ENCODE measurements at places on chromosomes 7 and 10.

- DNase-seq, result peak; percentile 94
Observed at GRCh38 chr10:30736685-30737232, 107.2 kb upstream of the LYZL2 start.

GRCh38 chr10:23120001-23120934 lies 24.9 kb downstream of the MSRB2 start:
- no peak for DNase-seq

- no peak for DNase-seq
Observed at GRCh38 chr10:132963430-132963960, 21.1 kb upstream of the CFAP46 start.

DNA sequence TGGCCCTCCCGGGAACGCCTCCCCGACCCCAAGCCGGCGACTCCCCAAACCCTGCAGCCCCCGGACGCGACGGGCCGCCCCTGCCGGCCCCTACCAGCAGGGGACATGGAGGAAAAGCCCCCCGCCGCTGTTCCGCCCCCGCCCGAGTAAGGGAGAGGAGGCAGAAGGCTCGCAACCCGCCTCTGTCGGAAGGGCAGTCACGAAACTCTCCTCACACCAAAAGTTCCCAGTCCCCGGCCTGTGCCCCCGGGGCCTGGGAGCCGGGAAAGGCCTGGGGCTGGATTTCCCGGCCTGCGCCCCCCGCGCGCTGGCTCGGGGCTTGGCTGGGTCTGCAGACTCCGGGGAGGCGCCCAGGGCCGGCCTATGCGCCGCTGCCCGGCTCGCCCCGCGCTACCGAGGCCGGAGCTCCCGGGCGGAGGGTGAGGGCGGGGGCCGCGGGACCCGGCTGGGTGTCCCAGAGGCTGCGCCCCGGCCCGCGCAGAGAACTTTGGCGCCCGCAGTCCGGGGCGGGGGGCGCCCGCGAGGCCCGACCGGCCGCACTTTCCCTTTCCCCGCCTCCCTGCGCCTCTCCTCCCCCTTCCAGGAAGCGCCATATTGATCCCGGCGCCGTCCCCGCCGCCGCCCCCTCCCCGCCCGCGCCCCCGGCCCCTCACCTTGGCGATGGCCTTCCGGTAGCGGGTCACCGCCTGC lies 728 bp downstream of the PARD3 start:
- DNase-seq, result no peak

DNA sequence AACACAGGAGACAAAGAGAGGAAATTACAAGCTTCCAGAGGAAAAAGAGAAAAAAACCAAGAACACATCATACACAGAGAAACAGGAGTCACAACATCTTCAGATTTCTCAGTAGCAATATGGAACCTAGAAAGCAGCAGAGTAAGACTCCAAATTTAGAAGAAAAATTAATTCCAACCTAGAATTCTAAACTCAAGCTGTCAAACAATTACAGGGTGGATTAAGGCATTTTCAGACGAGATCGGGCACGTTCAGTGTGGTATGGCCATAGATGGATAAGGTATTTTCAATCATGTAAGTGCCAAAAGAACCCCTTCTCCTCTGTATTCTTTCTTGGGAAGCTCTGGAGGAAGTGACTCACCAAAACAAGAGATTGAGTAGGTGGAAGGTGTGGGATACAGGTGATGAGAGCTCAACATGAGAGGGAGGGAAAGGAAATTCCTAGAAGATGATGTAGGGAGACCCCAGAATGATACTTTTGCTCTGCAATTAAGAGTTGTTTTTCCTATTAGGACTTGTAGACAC lies 51.6 kb downstream of the FAM204A start:
- no peak for DNase-seq

DNA sequence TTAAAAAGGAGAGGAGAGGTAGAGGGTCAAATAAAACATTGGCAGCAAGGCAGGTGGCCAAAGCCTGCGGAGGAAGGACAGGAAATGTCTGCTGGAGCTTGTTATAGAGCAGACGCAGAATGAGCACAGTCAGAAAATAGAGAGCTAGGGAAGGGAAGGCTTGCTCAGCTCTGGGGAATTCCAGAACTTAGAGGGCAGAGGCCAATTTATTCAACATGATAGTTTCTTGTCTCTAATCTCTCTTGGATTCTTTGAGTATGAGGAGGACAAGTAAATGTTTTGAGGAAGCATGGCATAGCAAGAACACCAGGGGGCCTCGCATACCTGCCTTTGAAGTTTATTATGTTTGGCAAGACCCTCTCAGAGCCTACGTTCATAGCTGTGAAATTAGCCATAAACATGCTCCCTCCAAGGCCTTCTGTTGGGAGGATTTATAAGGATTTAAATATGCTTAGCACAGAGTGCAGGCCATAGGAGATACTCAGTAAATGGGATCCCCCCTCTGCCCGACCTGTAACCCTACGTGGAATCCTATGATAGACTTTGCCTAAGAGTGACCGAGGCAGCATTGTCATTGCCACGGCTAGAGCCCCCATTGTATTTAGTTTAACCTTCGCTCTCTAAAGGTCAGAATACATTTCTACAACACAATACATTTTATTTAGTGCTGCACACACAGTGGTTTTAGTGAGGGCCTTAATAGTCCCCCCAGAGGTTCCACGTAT lies 293.9 kb downstream of the CCDC3 start:
- peak; percentile 62 for DNase-seq

DNA sequence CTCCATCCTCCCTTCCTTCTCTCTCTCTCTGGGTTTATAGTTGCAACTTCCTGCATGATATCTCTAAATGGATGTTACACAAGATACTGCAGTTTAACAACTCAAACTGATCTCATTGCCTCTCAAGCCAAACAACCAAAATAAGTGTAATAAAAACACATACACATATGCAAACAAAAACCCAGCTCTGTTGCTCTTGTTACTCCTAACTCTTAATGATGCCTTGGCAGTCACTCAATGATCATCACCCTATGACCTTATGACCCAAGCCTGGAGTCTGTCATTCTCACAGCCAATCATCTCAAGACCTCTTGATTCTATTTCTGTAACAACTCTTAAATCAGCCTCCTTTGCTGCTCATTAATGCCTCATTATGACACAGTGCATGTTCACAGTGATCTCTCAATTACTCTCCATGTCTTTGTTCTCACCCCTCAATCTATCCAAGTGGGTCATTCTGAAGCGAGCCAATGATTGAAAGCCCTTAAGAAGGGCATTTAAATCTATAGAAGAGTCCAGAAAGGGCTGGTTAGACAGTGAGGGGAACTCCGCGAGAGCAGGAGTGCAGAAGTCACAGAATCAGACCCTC lies 210.9 kb downstream of the INHBA start:
- no peak for DNase-seq

- no peak for DNase-seq
Observed at GRCh38 chr7:44824894-44825526, 22.9 kb downstream of the H2AZ2 start.

DNA sequence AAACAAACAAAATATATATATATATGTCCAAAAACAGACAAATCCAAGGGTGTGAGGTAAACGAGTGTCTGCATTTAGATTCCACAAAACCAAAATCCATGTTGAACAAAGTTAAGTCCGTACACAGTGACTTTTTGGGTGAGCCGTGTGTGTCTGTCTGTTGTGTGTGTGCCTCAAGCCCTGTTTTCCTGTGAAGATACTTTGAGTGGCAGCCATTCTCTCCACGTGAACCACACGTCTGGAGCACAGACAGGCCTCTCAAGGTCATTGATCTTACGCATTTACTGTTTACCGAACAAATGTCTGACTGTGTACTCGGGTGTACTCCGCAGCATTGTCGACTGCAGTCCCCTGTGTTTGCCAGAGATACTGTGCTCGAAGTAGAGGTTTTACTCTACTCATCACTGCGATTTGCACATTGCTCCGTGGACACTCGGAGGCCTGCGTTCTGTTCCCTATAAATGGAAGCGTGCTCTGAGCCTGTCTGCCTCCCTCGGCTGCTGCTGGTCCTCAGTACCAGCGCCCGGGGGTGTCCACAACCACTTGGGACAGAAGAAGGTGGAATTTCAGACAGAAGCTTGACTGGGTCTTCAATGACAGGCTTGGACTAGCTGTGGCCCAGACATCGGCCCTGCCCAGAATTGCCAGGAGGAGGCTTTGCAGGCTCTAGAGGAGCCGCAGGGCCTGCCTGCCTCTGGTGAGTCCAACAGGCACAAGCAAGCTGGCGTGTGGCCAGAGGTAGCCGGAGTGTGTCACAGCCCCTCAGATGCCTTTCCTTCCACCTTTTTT lies 22.1 kb downstream of the CYP17A1 start:
- DNase-seq, result no peak

DNA sequence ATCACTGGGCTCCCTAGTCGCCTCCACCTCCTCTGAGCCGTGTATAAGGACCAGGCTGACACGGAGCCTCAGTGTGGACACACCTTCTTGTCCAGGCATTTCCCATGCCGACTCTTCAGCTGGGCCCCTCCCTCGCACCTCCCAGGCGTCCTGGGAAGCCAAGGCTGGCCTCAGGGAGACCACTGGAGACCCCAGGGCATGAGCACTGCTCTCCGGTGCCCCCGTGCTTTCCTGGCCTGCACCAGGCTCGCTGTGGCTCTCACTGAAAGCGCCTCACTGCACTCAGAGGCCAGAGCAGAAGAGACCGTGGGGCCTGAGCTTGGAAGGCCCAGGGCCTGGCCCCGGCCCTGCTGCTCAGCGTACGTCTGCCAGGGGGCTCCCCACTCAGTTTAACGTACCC lies 31.4 kb downstream of the LRRC27 start:
- no peak for DNase-seq

DNA sequence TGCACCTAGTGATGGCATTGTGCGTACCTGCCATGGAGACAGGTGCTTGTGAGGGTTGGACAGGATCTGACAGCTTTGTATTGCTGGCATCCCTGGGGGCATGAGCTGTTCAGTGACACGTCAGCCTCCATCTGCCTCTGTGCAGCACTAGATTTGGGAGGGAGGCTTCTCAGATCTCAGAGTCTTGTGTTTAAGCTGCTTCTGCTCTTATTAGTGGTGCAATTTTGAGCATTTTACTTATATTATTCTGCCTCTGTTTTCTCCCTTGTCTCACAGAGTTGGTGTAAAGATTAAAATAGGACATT lies 5.1 kb downstream of the ARHGAP22 start:
- no peak for DNase-seq

DNA sequence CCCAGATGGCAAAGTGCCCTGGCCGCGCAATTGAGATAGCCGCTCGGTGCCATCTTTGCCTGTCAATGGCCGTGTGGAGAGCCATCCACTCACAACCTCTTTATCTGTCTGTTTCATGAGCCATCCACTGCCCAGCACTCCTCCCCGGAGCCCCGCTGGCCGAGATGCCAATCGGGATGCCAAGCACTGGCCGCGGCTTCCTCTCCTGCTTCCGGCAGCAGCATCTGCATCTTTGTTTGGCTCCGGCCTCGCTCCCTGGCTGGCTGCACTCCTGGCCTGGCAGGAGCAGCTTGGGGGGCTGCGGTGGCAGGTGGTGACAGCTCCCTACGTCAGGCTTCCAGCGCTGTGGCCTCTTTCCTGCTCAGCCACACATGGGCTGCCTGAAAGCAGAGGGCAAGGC lies 231.7 kb downstream of the USP6NL start:
- DNase-seq, result no peak

- no peak for DNase-seq
Observed at GRCh38 chr10:73501651-73502050, 5.8 kb upstream of the PPP3CB start.

DNA sequence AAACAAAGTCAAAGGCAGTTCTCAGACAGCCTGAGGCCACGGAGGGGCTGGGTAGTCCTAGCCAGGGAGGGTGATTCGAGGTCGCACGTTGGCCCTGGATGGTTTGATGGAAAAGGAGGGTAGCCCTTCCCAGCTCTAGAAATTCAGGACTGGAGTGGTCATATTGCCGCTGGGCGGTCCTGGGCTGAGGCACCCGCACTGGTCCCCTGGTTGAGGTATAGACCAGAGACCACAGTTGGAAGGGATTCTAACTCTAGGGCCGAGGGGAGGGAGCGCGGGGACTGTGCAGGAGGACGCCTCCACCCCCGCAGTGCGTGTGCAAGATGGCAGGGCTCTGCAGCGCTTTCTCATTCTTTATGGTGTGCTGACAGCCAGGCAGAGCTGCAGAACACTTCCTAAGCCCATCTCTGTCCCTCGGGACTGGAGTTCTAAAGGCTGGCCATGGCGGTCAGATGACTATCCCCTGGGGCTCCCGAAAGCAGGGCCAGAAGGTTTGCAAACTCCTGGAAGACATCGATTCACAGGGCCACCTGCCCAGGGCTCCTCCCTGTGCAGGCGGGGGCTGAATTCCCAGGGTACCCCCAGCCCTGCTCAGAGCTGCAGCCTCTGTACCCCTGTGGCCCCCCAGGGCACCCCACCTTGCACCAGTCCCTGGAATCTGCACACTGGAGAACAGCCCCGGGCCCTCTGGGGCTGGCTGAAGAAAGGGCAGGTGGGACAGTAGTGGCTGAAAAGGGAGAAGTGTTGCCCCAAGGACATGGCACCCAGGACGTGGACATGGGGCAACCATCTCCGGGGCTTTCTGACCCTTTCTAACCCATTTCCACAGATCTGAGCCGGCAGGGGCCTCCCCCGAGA lies 51.0 kb upstream of the ELN start:
- DNase-seq, result no peak

DNA sequence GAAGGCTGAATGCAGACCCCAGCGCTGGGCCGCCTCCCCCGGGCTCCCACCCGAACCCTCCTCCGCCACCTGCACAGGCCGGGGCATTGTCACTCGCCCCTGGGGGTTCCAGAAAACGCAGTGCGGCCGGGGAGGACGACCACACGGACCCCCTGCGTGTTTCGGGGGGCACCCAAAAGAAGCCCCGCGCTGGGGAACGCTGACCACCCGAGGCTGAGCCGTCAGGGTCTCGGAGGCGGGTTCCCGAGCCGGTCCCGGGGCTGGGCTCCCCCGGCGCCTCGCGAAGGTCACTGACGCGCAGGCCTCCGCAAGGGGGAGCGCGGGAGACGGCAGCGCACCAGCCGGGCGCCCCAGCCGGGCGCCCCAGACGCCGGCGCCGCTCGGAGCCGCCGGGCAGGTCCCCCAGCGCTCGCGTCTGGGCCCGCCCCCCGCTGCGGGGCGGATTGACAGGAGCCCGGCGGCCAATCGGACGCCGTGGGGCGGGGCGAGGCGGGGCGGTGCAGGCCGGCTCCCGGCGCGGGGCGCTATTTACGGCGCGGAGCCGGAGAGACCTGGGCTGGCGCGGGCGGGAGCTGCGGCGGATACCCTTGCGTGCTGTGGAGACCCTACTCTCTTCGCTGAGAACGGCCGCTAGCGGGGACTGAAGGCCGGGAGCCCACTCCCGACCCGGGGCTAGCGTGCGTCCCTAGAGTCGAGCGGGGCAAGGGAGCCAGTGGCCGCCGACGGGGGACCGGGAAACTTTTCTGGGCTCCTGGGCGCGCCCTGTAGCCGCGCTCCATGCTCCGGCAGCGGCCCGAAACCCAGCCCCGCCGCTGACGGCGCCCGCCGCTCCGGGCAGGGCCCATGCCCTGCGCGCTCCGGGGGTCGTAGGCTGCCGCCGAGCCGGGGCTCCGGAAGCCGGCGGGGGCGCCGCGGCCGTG lies at the start of gene BAMBI:
TSS of gene BAMBI (plus strand) at position 554 of the 920 bp plus-strand sequence. CDS start 377 bp downstream, outside the sequence.
- DNase-seq, result peak; percentile 93
